ENCODE measurements at places on chromosomes 5 and 9. TPM values are rescaled to one million over a fixed set of nuclear protein-coding genes. Genes with fewer than 3 reads are reported as not detected.

SLC24A2 gene
- total RNA-seq = not detected

TMOD1 gene
- total RNA-seq = 1.6 TPM

ANXA2R gene
- 3.0 TPM for total RNA-seq

PCDHA11 gene
- total RNA-seq = 5.4 TPM

DIRAS2 gene
- 3.6 TPM for total RNA-seq

PRR16 gene
- total RNA-seq = 0.35 TPM

EPB41L4B gene
- total RNA-seq = 5.8 TPM

PDCD1LG2 gene
- total RNA-seq = 1.9 TPM

GRHPR gene
- total RNA-seq = 152 TPM

BTNL8 gene
- total RNA-seq = 0.35 TPM

CA9 gene
- total RNA-seq = 6.9 TPM

KCNV2 gene
- not detected for total RNA-seq

OR1L8 gene
- not detected for total RNA-seq

GLRA1 gene
- total RNA-seq = not detected

WNT8A gene
- not detected for total RNA-seq

PPP2R2B gene
- total RNA-seq = 0.25 TPM

ENTPD2 gene
- total RNA-seq = 0.17 TPM

SHISAL2B gene
- total RNA-seq = not detected

PCDHGC4 gene
- total RNA-seq = not detected

SDHA gene
- 128 TPM for total RNA-seq

ENHO gene
- total RNA-seq = not detected

ORM2 gene
- not detected for total RNA-seq

WDR38 gene
- not detected for total RNA-seq

DOLK gene
- total RNA-seq = 20.5 TPM

ZBTB6 gene
- 16.5 TPM for total RNA-seq

ECSCR gene
- total RNA-seq = 0.40 TPM

PLPPR1 gene
- total RNA-seq = not detected

SV2C gene
- not detected for total RNA-seq

CHSY3 gene
- total RNA-seq = 0.70 TPM

PCDHB10 gene
- total RNA-seq = 0.35 TPM

FOXI1 gene
- not detected for total RNA-seq

CXXC5 gene
- total RNA-seq = 187 TPM

EDIL3 gene
- total RNA-seq = 6.9 TPM

ANKRD18B gene
- 13.8 TPM for total RNA-seq

CNTNAP3B gene
- 11.7 TPM for total RNA-seq

GABBR2 gene
- 0.17 TPM for total RNA-seq

SCAI gene
- total RNA-seq = 9.1 TPM

PCDHGA12 gene
- total RNA-seq = 1.7 TPM

RICTOR gene
- total RNA-seq = 33.0 TPM

BTF3 gene
- total RNA-seq = 267 TPM

NUTM2G gene
- total RNA-seq = not detected

PURA gene
- 6.1 TPM for total RNA-seq

Data from renal cortical epithelial cell (primary cell).